ENCODE measurements at places on chromosomes 3 and 15. TPM values are rescaled to one million over a fixed set of nuclear protein-coding genes. Genes with fewer than 3 reads are reported as not detected.

Gene SSUH2
- not detected for total RNA-seq

Gene ECE2
- total RNA-seq = 1.7 TPM

Gene CSPG5
- total RNA-seq = 0.98 TPM

Gene TTC21A
- total RNA-seq = 8.8 TPM

Gene CHRM5
- not detected for total RNA-seq

Gene C3orf85
- not detected for total RNA-seq

Gene MAGEL2
- 2.0 TPM for total RNA-seq

Gene TMA7
- 251 TPM for total RNA-seq

Gene ATP13A5
- not detected for total RNA-seq

Gene TAGLN3
- total RNA-seq = 3.9 TPM

Gene CCR9
- total RNA-seq = not detected

Gene MOBP
- not detected for total RNA-seq

Gene MINAR1
- total RNA-seq = 0.74 TPM

Gene RYR3
- 16.5 TPM for total RNA-seq

Gene GOLGA6L9
- total RNA-seq = 9.3 TPM

Gene SLC7A14
- 1.2 TPM for total RNA-seq

Gene GPR160
- 1.2 TPM for total RNA-seq

Gene AHSG
- total RNA-seq = not detected

Gene AQP9
- 1.5 TPM for total RNA-seq

Gene ANKRD34C
- total RNA-seq = 0.25 TPM

Gene CCR8
- total RNA-seq = not detected

Gene GOLGA8T
- 1.5 TPM for total RNA-seq

Gene TEX264
- total RNA-seq = 66.8 TPM

Gene SEMA4B
- 205 TPM for total RNA-seq

Gene STRIT1
- total RNA-seq = not detected

Gene SUSD5
- 0.98 TPM for total RNA-seq

Gene DCBLD2
- 36.1 TPM for total RNA-seq

Gene RPL39L
- total RNA-seq = 10.8 TPM

Gene ACTC1
- total RNA-seq = 15.0 TPM

Gene ASB14
- total RNA-seq = not detected

Gene PTPN23
- total RNA-seq = 30.2 TPM

Gene VIPR1
- total RNA-seq = 9.3 TPM

Gene SPTBN5
- 0.49 TPM for total RNA-seq

Gene ITPKA
- total RNA-seq = not detected

Gene CLDN1
- 48.6 TPM for total RNA-seq

Gene ZBTB47
- total RNA-seq = 47.9 TPM

Gene LAMB2
- total RNA-seq = 526 TPM

Gene DNAJB11
- total RNA-seq = 34.6 TPM

Gene HRG
- 0.25 TPM for total RNA-seq

Gene KAT2B
- total RNA-seq = 41.0 TPM

Gene ZNF80
- total RNA-seq = 0.74 TPM

Gene TMC3
- 2.7 TPM for total RNA-seq
